Fibroblast of lung (primary cell): ENCODE measurements at places on chromosomes 6 and 20. TPM values are rescaled to one million over a fixed set of nuclear protein-coding genes. Genes with fewer than 3 reads are reported as not detected.

CFB gene
- total RNA-seq, result 62.9 and 87.1 TPM in 2 replicates

OR2J3 gene
- total RNA-seq, result not detected in 2 replicates

LHFPL5 gene
- not detected in 2 replicates for total RNA-seq

ACTL10 gene
- 1.8 and 2.0 TPM in 2 replicates for total RNA-seq

SERINC1 gene
- 241 and 363 TPM in 2 replicates for total RNA-seq

SMPDL3A gene
- total RNA-seq, result 19.8 and 51.4 TPM in 2 replicates

PPP1R16B gene
- under 0.01 TPM in 2 replicates for total RNA-seq

PARD6B gene
- 0.83 and 1.0 TPM in 2 replicates for total RNA-seq

RAET1L gene
- not detected in 2 replicates for total RNA-seq

DOK5 gene
- 16.9 and 19.2 TPM in 2 replicates for total RNA-seq

SPATA25 gene
- total RNA-seq, result 1.5 and 3.6 TPM in 2 replicates

ABHD16B gene
- total RNA-seq, result not detected in 2 replicates
